Hindlimb muscle (tissue), 1 donor: ENCODE measurements at places on chromosomes 7 and 10. TPM values are rescaled to one million over a fixed set of nuclear protein-coding genes. Genes with fewer than 3 reads are reported as not detected.

DNA sequence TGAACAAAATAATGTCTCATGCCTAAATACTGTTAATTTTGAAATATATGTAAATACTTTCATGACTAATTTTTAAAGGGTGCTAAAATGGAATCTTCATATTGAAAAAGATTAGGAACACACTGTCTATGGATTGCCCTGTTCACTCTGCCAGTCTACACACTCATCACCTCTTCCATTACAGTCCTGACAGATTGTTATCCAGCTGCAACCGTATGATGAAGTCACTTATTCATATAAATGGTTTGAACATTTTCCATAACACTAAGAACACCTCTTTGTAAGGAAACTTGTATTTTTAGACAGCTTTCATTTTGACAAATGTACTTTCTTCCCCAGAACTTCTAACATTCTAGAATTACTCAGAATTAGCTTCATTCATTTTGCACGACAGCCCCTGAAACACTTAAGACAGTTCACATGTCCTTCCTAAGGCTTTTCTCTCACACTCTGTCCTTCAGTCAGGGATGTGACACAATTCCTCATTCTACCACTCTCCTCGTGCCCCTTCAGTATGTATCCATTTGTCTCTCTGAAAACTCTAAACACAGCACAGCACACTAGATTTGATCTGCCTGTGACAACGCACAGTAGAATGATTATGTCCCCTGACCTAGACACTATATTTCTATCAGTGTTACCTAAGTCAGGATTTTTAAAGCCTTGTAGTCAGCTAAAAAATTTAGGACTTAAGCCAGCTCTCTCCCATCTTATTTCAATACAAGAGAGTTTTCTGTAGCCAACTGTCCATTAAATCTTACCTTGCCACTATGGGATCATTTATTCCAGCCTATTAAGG is 71.9 kb downstream of the ORC5 start:
- no peak for DNase-seq

- no peak for DNase-seq
Measured at GRCh38 chr10:121610798-121611323, 12.6 kb upstream of the FGFR2 start.

DNA sequence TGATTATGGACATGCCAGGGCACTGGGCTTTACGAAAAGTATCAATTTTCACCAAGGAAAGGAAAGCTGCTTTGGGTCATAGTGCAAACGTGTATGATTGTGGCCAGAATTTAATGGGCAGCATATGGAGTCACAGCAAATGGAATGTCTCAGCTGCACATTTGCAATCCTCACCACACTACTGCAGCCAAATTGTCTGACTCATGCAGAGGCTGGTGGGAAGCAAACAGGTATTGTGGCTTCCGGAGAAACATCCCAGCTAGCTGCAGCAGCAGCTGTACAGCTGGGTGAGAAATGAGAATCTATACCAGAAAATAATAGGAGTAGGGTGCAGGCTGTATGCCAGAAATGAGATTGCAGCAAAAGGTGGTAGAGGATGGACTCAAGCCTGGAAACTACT is 374.7 kb upstream of the VWC2 start:
- DNase-seq, result peak; percentile 11

Gene SPDYE9
- 1.9 TPM for polyA plus RNA-seq

DNA sequence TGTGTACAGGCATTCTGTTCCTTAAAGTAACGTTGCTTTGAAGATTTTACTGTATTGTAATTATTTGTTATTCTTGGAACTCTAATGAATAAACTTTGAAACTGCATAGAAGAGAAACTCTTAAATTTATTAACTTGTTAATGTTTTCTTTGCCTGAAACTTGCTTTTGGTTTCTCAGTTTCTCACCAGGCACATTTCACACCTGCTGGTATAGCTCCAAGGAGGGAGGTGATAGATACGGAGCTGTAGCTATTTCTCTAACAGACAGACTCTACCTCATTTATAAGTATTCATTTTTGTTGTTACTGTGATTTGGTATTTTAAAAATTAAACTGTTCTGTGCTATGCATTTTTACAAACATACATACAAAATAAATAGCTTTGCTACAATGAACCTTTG is 32.7 kb downstream of the R3HCC1L start:
- DNase-seq, result no peak

Gene PNLIPRP2
- not detected for polyA plus RNA-seq

Gene DPY19L1
- polyA plus RNA-seq, result 16.0 TPM

GRCh38 chr10:67802767-67803538 is 35.0 kb downstream of the DNAJC12 start:
- DNase-seq, result no peak

- no peak for DNase-seq
Measured at GRCh38 chr10:75239096-75239790, 3.5 kb upstream of the COMTD1 start.

Gene SPDYE2B
- polyA plus RNA-seq, result 5.1 TPM

Gene FKBP6
- polyA plus RNA-seq, result 0.12 TPM

Gene SORCS1
- 4.7 TPM for polyA plus RNA-seq

Gene GCK
- 7.1 TPM for polyA plus RNA-seq

DNA sequence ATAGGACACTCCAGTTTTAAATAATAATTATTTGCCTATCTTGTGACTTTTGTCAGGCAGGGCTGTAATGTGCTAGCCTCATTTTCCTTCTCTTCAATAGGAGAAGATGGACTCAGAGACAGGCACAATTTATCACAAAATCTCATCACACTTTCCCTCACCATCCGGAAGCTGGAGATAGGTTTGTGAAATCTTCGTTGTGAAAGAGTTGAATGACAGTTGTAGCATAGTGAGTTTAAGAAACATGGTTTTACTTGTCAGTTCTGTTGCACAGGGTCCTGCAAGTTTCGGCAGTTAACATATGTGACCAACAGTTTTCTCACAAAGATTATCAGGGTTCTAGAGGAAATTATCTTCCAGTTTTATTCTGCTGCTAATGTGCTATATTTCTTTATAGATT is 37.7 kb upstream of the MAP3K8 start:
- no peak for DNase-seq

DNA sequence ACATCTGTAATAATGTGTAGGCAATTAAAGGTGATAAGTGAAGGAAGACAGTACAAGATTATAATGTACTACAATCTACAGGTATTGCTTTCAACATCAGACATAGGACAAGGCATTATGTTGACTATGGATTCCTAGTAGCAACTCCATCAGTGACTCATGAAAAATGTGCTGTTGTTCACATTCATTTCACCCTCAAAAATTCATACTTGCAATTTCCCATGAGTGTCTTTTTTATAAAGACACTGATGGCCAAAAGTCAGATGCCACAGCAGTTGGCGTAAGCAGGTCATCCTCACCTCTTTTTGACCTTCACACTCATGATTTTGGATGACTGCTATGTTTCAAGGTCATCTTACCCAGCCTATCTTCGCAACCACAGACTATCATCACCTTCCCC is 100.0 kb upstream of the AMPH start:
- DNase-seq, result no peak

Gene GATA3
- polyA plus RNA-seq, result 1.0 TPM

Gene ARHGEF35
- polyA plus RNA-seq, result 1.3 TPM
